ENCODE measurements at places on chromosomes 7 and 10.
A peak's percentile ranks its signal among the peaks of the same experiment; 100 is the strongest.

DNA sequence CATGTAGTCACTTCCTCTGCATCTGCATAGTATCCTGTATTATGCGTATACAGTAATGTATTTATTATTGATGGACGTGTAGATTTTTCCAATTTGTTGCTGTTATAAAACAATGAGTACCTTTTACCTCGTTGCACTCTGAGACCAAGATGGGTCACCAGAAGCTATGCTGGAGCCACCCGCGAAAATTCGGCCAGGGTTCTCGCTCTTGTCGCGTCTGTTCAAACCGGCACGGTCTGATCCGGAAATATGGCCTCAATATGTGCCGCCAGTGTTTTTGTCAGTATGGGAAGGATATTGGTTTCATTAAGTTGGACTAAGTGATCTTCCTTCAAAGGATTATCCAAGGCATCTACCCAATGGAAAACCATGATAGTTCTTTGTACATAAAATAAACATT, 1.0 kb downstream of the PSMC2 start:
- no peak for DNase-seq

DNA sequence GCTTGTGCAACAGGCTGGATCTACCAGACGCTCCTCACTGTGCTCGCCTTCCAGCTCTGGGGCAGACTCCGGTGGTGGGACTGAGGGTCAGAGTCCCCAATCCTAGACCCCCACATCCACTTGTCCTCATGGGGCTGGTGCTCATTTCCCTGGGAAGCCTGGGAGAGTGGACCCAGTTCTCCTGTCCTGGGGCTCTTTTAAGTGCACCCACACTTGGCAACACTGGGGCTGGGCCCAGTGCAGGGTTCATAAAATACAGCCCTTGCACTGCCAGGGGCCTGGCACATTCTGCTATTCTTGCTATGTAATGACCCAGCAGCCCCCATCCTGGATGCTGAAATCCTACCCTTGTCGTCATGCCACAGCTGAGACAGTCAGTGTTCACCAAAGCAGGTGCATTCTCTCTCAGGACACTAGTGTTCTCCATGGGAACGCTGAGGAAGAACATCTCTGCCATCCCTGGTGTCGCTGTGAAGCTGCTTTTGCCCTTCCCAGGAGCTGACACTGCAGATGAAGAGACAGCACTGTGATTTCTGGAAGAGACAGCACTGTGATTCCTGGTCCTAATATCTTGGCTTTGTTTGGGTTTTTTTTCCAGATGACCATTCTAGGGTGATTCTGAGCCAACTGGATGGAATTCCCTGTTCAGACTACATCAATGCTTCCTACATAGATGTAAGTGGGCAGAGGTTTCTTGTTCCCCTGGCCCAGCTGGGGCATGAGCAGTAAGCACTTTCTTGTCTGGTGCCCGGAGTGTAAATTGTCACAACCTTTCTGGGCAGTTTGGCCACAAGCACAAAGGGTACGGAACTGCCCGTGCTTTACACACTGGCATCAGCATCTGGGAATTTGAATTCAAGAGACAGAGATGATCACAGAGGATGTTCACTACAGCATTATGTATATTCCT, 65.6 kb downstream of the MKI67 start:
- DNase-seq: no peak

- DNase-seq: no peak
These were observed 455.6 kb upstream of the ANKRD30A start for GRCh38 chr10:36669615-36670352.

GRCh38 chr10:130191380-130191779, 55.2 kb downstream of the GLRX3 start:
- DNase-seq: no peak

- DNase-seq: peak; percentile 27
These were observed 491 bp upstream of the AKAP9 start for GRCh38 chr7:91940171-91940570.

DNA sequence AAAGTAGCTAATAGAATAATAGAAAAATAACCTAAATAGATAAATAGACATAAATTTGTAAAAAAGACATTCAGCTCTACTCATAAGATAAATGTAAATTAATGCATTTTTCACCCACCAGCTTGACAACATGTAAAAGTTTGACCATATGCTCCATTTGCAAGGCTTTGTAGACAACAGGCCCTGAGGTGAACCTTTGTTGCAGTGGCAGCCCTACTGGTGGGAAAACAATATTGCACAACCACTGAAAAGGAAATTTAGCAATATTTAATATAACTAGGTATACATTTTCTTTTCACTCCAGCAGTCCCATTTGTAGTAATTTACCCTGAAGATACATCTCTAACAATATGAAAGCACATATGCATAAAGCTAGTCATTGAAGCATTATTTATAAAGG, 39.0 kb upstream of the ADRA2A start:
- DNase-seq: peak; percentile 14

DNA sequence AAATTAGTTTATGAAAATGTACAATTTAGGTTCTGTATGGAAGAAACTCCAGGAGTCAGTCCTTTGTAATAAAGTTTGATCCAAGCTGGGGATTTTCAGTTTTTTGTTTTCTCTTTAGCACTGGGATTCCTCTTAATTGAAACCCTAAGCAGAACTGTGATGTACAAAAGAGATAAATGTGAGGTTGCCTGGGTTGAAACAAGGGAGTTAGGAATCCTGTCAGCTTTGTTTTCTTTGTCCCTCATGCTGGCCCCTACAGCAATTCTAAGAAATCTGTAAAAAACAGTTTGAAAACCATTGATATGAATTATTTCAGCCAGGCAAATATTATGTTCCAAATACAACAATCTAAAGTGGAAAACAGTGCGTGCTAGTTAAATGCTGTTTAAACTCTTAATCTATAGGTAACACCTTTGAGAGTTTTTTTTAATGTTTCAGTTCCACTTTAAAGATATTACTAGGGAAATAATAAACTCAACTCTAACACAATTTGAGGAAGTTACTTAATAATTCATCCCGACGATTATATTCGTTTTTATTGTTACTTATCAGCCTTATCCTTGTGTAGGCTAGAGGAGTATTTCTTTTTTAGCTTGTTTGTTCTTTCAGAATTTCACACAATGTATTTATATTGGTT, 65.3 kb downstream of the SGCE start:
- DNase-seq: no peak

Measured in cardiac fibroblast (primary cell).